ENCODE measurements at places on chromosomes 3 and 15. TPM values are rescaled to one million over a fixed set of nuclear protein-coding genes. Genes with fewer than 3 reads are reported as not detected.

- H3K4me3 ChIP-seq = no peak overlapping the region
- no peaks in the 10 kb centered on the region for H3K27me3 ChIP-seq
- no peak overlapping the region for H3K27ac ChIP-seq
- peaks cover 14% of the 10 kb centered on the region for H3K4me1 ChIP-seq
Measured at GRCh38 chr15:71374607-71375352, 259.5 kb downstream of the THSD4 start.

- H3K4me3 ChIP-seq = no peak overlapping the region
- H3K27ac ChIP-seq = no peak overlapping the region
- peaks cover 5% of the 10 kb centered on the region for H3K27me3 ChIP-seq
- DNase-seq = no peak
Measured at GRCh38 chr3:156356537-156357363, 198.2 kb downstream of the SSR3 start.

DNA sequence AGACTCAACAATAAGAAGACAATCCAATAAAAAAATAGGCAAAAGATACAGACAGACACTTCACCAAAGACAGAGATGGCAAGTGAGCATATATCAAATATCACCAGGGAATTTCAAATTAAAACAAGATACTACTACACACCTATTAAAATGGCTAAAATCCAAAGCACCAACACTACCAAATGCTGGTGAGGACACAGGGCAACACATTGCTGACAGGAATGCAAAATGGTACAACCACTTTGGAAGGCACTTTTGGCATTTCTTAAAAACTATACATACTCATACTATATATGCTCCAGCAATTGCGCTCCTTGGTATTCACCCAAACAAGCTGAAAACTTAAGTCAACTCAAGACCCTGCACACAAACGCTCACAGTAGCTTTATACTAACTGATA, 12.9 kb downstream of the DLG1 start:
- H3K27me3 ChIP-seq = no peaks in the 10 kb centered on the region
- DNase-seq = no peak
- H3K27ac ChIP-seq = no peak overlapping the region
- H3K36me3 ChIP-seq = peaks cover 23% of the 10 kb centered on the region

GRCh38 chr3:23723930-23724329, 81.8 kb upstream of the UBE2E1 start:
- H3K4me3 ChIP-seq = no peak overlapping the region
- peaks cover 14% of the 10 kb centered on the region for H3K4me1 ChIP-seq
- H3K27ac ChIP-seq = no peak overlapping the region
- no peak for DNase-seq

DNA sequence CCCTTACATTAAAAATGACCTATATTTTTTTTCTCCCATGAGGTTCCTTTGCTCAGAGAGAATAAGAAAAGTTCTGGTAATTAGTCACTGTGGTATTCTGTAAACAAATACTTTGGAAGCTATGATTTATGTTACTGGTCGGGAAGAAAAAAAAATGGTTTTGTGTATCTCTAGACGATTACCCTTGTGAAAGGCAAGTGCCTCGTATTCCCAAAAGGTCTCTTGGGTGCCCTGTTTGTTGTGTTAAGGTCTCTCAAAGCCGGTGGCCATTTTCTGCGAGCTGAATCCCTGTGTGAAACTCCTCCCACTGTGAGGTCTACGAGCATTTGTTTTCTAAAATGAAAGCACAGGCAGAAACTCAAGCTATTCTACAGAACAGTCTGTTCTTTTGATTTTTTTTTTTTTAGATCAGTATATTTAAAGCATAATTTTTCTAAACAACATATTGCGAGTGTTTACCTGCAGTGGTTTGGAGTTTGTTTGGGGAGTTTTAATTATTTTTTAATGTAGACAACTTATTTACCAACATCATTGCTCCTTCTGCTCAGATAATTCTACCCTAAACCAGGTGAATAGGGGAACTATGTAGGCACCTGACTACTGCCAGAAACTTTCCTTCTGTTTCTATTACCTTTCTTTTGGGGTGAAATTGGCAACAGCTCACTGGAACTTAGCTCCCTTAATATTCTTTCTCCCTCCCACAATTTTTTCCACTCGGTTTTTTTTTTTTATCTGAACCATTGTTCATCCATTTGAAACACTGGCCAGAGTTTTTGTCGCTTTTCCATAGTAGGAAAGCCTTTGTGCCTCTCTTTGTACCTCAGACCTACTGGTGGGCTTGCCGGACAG, 44.0 kb downstream of the ZBTB38 start:
- peaks cover 23% of the 10 kb centered on the region for H3K36me3 ChIP-seq
- peak overlapping the region; percentile 95 for H3K27ac ChIP-seq
- H3K4me1 ChIP-seq = peaks cover 78% of the 10 kb centered on the region
- peak; percentile 66 for DNase-seq
- no peaks in the 10 kb centered on the region for H3K27me3 ChIP-seq
- H3K4me3 ChIP-seq = peak overlapping the region; percentile 88

DNA sequence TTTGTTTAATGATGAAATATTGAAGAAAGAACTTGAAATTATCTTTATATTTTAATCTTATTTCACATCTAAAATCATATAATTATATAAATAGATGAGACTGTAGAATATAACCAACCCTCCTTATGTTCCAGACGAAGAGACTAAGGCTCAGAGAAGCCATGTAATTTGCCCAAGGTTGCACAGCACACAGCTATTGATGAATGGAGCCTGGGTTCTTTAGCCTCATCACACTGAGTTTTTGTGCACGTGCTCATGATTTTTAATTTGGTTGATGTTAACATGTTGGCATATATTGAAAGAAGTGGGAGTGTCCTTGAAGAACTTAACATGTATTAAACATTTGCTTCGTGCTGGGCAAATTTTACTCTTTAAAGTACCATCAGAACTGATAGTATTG, 151.6 kb downstream of the FNDC3B start:
- H3K4me1 ChIP-seq = peaks cover 83% of the 10 kb centered on the region
- peaks cover 1% of the 10 kb centered on the region for H3K27me3 ChIP-seq
- no peak for DNase-seq

DNA sequence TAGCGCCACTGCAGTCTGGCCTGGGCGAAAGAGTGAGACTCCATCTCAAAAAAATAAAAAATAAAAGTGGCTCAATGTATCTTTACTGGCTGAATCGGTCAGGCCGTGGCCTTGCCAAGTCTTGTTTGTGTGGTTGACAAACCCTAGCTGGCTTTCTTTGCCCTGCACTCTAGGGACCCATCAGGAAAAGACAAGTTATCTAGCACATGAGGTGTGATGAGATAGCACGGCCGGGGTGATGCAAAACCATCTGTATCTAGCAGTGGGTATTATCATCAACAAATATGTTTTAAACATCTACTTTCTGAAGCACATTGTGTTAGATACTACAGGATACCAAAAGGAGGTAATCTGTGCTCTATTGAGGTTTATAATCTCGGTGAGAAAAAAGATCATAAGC, 3.9 kb upstream of the DPP8 start:
- peak overlapping the region; percentile 89 for H3K27ac ChIP-seq
- H3K36me3 ChIP-seq = peaks cover 3% of the 10 kb centered on the region
- H3K4me3 ChIP-seq = peak overlapping the region; percentile 24
- DNase-seq = no peak
- H3K27me3 ChIP-seq = peaks cover 18% of the 10 kb centered on the region

- no peaks in the 10 kb centered on the region for H3K4me1 ChIP-seq
- no peak for DNase-seq
- H3K36me3 ChIP-seq = no peaks in the 10 kb centered on the region
- H3K4me3 ChIP-seq = no peak overlapping the region
- no peak overlapping the region for H3K27ac ChIP-seq
Measured at GRCh38 chr15:29480949-29481348, 211.3 kb upstream of the NSMCE3 start.

GRCh38 chr15:48596415-48596814, 49.1 kb downstream of the FBN1 start:
- H3K4me1 ChIP-seq = peaks cover 14% of the 10 kb centered on the region
- no peaks in the 10 kb centered on the region for H3K27me3 ChIP-seq
- H3K27ac ChIP-seq = no peak overlapping the region
- H3K36me3 ChIP-seq = no peaks in the 10 kb centered on the region
- H3K4me3 ChIP-seq = no peak overlapping the region

DNA sequence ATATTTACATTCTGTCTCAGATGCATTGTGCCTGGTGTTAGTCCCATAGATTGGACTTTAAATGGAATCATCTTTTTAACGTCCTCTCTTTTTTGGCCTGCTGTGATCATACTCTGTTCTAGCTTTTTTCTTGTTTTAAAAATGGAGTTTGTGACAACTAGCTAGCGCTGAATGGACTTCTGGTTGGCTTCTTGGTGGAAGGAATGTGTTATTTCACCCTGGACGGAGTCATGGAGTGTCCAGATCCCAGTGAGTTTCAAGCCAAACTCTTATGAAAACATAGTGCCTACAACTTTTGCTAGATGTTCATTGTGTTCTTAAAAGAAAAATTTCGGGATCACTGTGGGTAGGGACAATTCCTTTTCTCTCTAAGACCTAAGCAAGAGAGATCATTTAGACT, 192.6 kb downstream of the TCF12 start:
- peaks cover 2% of the 10 kb centered on the region for H3K36me3 ChIP-seq
- H3K27me3 ChIP-seq = no peaks in the 10 kb centered on the region
- no peak overlapping the region for H3K4me3 ChIP-seq
- DNase-seq = no peak

GRCh38 chr3:98536456-98537017, 4.8 kb downstream of the GPR15 start:
- no peaks in the 10 kb centered on the region for H3K27me3 ChIP-seq
- H3K4me1 ChIP-seq = peaks cover 12% of the 10 kb centered on the region
- no peaks in the 10 kb centered on the region for H3K36me3 ChIP-seq
- no peak overlapping the region for H3K27ac ChIP-seq
- DNase-seq = no peak

DNA sequence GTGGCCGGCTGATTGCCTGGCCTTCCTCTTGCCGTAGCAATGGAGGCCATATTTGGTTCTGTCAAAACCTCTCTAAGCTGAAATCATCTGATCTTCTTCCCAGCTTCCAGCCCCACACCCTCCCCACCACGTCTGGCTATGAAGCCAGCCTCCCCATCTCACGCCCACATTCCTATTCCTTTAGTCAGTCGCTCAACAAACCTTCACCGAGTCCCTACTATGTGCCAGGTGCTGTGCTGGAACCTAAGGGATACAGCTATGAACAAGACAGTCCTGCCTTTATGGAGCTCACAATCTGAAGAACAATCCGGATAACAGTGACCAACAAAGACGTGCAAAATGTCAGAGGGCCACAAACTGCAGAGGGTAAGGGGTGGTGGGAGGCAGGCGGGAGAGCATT, 31.9 kb upstream of the SMAD6 start:
- H3K4me1 ChIP-seq = peaks cover 7% of the 10 kb centered on the region
- H3K27ac ChIP-seq = no peak overlapping the region
- no peak for DNase-seq
- H3K4me3 ChIP-seq = no peak overlapping the region
- no peaks in the 10 kb centered on the region for H3K36me3 ChIP-seq

DNA sequence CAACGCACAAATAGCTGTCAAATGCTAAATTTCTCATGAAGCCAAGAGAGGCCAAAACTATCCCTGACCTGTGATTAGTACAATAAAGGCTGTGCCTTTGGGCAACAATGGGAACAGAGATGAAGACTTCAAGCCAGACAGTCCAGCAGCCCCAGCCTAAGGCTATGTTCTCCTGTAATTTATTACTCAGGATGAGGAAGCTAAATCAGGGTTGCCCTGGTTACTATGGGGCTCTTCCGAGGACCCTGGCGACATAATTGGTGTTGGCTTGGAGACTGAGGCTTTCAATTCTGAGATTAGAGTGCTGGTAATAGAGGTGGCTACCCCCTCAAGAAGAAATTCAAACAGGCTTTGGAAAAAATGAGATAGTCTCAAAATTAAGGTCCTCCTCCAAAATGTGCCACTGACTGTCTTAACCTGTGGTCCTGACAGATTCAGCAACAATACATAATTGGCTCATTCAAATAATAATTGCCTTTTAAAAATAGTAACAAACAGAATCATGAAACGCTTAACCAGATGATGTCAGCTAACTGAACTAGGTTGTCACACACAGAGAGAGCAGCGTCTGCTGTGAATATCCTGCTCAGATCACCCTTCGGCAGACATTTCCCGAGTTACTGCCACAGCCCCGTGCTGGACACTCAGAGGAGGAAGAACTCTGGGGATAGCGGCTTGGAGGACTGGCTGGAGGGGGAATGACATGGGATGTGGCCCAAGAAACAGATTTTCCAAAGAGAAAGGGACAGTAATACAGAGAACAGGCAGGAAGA, 43.0 kb downstream of the NSMCE3 start:
- H3K36me3 ChIP-seq = no peaks in the 10 kb centered on the region
- no peak overlapping the region for H3K4me3 ChIP-seq
- H3K27me3 ChIP-seq = peaks cover 16% of the 10 kb centered on the region
- no peak overlapping the region for H3K27ac ChIP-seq

- H3K27ac ChIP-seq = no peak overlapping the region
- H3K27me3 ChIP-seq = no peaks in the 10 kb centered on the region
Measured at GRCh38 chr3:113132571-113132996, 78.8 kb upstream of the BOC start.

DNA sequence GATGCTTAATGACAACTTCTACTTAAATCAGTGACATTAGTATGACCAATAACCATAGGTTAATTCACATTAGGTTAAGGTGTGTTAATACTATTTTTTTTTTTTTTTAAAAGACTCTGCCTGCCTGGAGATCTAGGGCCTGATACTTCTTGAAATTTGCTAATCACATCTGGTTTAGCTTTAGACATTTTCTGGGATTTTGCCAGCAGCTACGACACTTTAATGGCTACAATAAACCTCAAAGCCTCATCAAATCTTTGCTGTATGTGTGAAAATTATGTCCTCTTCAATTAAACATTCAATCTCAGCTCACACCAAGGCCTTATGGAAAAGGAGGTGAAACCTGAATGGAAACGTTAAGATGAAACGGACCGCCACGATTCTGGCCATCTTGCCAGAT, 167.9 kb downstream of the GREM1 start:
- no peak overlapping the region for H3K27ac ChIP-seq
- H3K27me3 ChIP-seq = peaks cover 2% of the 10 kb centered on the region
- H3K36me3 ChIP-seq = no peaks in the 10 kb centered on the region
- H3K4me3 ChIP-seq = no peak overlapping the region

GRCh38 chr3:73661265-73661664, 36.5 kb upstream of the PDZRN3 start:
- H3K27me3 ChIP-seq = no peaks in the 10 kb centered on the region
- DNase-seq = no peak
- H3K4me1 ChIP-seq = no peaks in the 10 kb centered on the region
- no peaks in the 10 kb centered on the region for H3K36me3 ChIP-seq

GRCh38 chr15:57503051-57503702, 88.5 kb upstream of the MYZAP start:
- H3K4me1 ChIP-seq = no peaks in the 10 kb centered on the region
- no peaks in the 10 kb centered on the region for H3K27me3 ChIP-seq
- no peak overlapping the region for H3K4me3 ChIP-seq
- no peaks in the 10 kb centered on the region for H3K36me3 ChIP-seq

- no peak for DNase-seq
- no peaks in the 10 kb centered on the region for H3K4me1 ChIP-seq
- H3K27me3 ChIP-seq = no peaks in the 10 kb centered on the region
- no peak overlapping the region for H3K4me3 ChIP-seq
- no peak overlapping the region for H3K27ac ChIP-seq
Measured at GRCh38 chr3:68148447-68148846, 494.0 kb upstream of the SUCLG2 start.

Gene LRRC31
- polyA plus RNA-seq = not detected

Gene SAMMSON
- not detected for polyA plus RNA-seq
